ENCODE measurements at places on chromosomes 5 and 9. TPM values are rescaled to one million over a fixed set of nuclear protein-coding genes. Genes with fewer than 3 reads are reported as not detected.

- no peak for DNase-seq
Observed at GRCh38 chr9:4618700-4619099, 43.4 kb upstream of the PLPP6 start.

GRCh38 chr5:38847559-38848347 is 1.9 kb downstream of the OSMR start:
- no peak for DNase-seq

- no peak for DNase-seq
Observed at GRCh38 chr5:171433352-171433698, 13.9 kb downstream of the FGF18 start.

Gene TLX3
- total RNA-seq = not detected

Gene GTF2H2C
- total RNA-seq = 57.7 TPM

DNA sequence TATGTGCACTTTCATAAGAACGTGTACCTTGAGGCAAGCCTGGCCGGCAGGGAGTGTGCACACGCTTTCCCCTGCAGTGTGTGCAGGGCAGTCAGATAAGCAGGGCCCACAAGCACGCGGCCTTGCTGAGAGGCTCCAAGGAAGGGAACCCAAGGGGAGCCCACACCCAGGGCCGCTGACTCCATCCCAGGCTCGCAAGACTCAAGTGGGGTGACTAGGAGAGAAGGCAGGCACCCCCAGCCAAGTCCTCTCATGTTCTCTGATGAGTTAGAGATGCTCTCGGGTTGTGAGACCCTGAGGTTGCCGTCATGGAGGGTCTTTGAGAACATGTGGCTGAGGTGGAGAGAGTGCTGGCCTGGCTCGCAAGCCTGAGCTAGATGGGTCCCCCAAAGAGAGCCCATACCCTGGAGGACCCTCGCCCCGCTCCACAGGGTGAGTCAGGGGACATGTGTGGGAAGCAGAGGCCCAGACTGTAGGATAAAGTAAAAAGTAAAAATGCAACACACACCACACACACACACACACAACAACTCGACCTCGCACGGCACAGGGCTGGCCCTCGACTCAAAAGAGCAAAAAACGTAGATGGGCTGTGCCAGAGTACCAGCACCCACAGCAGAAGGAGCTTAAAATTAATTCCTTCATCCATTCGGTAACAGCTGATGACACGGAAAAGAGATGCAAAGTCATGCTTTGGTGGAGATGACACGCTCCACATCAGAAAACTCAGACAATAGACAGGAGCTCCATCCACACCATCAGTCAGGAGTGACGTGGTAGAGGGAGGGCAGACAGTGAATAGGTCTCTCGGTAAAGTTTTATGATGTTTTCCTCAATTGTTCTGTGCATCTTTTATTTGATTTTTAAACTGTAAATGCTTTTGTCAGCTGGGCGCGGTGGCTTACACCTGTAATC is 54.8 kb upstream of the NKD2 start:
- DNase-seq = no peak

DNA sequence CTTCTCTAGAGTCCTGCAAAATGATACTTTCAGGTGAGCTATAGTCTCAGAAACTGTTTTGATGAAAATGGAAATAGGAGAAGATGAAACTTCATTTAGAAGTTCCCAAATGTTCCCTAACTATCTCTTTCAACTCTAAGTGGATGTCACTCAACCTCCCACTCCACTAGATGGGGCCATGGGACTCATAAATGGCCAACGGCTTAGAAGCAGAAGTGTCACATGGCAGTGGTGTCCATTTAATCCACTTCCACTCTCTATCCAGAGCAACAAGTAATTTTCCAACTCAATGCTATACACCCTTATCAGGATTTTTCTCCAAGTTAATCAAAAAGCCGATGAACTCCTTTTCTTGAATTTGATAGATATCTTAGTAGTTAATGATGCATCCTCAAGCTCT is 295.7 kb downstream of the EDIL3 start:
- DNase-seq = no peak

DNA sequence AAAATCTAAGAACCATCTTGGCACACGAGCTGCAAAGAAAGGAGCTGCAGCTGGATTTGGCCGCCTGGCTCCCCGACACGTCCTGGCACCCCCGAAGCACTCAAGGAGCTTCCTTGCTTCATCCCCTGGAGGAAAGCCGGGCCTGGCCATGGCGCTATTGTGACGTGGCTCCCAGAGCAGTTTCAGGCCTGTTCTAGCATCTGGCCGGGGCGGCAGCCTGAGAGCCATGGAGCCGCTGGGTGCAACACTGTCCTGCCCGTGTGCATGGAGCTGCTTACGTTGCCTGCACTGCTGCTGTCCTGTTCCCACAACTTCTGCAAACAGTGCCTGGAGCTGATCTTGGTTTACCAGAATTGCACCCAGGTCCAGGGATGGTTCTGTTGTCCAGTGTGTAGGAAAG is 63.5 kb downstream of the PTPDC1 start:
- DNase-seq = no peak

GRCh38 chr5:584216-584615 is 27.9 kb upstream of the CEP72 start:
- DNase-seq = no peak

- peak; percentile 62 for DNase-seq
Observed at GRCh38 chr5:142817949-142818431, 47.8 kb downstream of the ARHGAP26 start.

DNA sequence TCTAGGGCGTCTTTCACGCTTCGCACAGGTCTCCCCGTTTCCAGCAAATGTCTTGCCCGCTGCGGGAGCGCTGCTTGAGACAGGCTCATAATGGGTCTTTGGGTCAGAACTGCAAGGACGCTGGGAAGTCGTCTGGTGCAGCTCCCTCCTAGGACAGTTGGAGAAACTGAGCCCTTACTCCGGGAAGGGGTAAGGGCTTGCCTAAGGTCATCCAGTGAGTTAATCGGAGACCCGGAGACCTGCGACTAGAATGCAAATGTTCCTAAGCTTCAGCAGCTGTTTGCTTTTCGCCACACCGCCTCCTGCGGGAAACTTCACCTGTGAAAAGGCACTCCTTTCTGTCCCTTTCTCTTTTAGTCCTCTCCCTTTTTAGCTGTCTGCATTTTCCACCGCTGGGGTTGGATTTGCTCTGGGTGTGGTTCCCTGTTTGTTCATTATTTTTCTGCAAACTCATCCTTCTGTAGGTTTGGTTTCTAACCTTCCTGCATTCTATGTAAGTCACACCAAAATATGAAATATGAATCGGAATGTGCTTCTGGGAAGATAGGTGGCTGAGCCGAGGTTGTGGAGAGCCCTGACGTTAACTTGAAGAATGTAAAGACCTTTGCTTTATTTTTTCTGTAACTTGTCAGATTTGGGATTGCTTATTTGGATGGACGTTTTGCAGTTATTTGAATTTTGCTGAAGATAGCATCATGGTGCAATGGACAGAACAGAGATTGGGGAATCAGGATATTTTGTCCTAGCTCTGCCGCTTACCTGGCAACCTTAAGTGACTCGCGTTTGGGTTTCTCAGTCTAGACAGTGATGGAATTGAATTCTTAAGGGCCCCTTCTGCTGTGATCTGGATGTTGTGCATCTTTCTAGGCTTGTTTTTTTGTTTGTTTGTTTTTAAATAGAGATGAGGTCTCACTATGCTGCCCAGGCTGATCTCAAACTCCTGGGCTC is 909 bp downstream of the SLC36A1 start:
- DNase-seq = peak; percentile 73

Gene SMIM33
- total RNA-seq = not detected

DNA sequence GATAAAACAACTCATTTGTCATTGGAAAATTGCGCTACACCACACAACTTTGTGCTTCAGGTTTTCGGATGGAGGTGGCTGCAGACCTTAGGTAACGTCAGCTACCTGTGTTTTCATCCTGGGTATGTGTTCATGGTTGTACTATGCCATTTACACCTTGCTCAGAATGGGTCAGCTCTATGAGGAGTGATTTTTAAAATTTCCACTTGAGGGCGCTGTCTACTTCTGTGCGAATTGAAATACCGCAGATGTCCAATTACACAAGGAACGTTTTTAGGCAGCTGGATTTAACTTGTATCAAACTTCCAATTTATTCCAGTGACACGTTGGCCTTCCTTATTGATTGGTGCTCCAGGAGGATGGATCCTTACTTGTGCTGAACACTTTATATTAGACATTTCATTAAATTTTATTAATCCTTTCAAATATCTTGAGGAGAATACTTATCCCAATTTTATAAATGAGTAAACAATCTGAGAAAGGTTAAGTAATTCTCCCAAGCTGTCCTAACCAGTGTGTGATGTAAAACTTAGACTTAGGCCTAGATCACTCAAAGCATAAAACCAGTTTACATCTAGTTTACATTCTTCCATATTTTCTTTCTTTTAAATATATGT is 23.4 kb downstream of the DMRTA1 start:
- no peak for DNase-seq

GRCh38 chr5:2886531-2886930 is 135.1 kb upstream of the IRX2 start:
- no peak for DNase-seq

GRCh38 chr5:173341961-173342430 is 13.8 kb upstream of the STC2 start:
- DNase-seq = no peak

- DNase-seq = no peak
Observed at GRCh38 chr5:66826263-66826662, 230.1 kb downstream of the MAST4 start.

GRCh38 chr5:316210-317085 is 5.1 kb upstream of the AHRR start:
- DNase-seq = no peak

Gene LECT2
- total RNA-seq = not detected

DNA sequence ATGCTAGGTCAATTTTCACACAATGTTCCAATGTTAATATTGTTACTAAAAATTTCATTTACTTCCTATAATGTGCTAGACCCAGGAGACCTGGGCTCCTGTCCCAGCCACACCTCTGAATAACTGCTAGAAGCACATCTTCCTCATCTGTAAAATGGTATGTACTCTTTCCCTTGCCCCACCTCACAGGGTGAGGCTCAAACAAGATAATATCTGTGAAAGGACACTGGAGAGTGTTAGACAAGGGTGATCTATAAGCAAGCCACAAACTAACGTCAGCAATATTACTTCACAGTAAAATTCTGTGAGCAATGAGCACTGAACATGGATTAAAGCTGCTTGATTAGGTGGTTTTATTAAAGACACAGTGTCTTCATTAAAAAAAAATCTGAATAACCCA is 186.4 kb downstream of the EPB41L4A start:
- DNase-seq = no peak

DNA sequence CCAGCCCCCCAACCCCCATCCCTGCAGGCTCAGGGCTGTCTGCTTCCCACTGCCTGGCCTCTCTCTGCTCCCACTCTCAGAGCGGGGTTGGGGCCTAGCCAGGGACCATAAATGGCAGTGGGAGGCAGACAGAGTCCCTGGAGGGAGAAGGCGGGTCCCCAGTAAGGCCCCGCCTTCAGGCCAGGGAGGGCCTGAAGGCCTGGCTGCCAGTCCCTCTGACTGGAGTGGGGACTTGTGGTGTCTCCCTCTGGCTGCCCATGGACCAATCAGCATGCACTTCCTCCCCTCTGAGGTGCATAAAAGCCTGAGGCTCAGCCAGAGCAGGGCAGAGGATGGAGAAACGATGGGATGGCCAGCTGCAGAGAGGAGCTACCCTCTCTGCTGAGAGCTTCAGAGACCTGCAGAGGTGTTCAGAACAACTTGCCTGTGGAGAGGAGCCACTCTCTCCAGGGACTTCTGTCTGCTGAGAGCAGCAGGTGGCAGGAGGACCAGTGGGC is 2.7 kb upstream of the BTNL9 start:
- peak; percentile 3 for DNase-seq

DNA sequence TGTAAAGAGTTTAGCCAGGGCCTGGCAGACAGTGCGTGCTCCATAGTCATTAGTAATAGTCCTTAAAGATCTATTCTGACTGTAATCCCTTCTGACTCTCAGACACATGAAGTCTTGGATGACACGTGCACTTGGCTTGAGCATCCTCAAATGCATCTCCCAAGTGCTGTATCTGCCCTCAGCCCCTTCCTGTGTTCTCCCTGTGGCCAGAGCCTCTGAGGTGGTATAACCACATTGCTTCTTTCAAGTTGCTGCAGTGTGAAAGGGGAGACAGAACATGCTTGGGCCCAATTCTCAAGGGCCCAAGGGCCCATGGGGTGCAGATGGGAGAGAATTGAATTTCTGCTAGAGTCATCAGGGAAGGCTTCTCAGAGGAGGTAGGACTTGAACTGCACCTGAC is 30.1 kb upstream of the HAND1 start:
- DNase-seq = no peak

All from G401 (cell line).